ENCODE measurements at places on chromosomes 11 and 22.
A peak's percentile ranks its signal among the peaks of the same experiment; 100 is the strongest.

DNA sequence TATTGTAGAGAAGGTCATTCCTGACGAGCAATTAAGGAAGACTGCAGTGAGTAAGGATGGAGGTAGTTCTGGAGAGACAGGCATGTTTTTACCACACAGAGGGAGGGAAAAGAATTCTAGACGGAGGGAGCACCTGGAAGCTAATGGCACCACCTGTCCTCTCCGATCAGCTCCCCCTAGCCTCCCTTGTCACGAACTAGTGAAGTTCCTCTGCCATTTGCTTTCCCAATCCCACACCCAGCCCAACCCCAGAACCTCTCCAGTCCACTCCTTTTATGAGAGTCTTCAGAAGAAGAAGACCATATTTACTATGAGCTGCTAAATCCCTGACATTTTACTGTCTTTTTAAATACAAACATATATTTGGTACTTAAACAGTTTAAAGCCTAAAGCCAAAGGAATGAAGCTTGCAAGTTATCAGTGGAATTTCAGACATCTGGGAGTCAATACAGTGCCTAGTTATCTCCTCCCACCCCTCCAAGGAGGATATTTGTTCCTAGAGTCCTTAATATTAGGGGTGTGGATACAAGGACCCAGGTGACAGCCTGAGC, 46.1 kb upstream of the HSPA8 start:
- no peak for DNase-seq

- DNase-seq: no peak
Observed at GRCh38 chr11:10728789-10729472, 22.1 kb upstream of the CTR9 start.

DNA sequence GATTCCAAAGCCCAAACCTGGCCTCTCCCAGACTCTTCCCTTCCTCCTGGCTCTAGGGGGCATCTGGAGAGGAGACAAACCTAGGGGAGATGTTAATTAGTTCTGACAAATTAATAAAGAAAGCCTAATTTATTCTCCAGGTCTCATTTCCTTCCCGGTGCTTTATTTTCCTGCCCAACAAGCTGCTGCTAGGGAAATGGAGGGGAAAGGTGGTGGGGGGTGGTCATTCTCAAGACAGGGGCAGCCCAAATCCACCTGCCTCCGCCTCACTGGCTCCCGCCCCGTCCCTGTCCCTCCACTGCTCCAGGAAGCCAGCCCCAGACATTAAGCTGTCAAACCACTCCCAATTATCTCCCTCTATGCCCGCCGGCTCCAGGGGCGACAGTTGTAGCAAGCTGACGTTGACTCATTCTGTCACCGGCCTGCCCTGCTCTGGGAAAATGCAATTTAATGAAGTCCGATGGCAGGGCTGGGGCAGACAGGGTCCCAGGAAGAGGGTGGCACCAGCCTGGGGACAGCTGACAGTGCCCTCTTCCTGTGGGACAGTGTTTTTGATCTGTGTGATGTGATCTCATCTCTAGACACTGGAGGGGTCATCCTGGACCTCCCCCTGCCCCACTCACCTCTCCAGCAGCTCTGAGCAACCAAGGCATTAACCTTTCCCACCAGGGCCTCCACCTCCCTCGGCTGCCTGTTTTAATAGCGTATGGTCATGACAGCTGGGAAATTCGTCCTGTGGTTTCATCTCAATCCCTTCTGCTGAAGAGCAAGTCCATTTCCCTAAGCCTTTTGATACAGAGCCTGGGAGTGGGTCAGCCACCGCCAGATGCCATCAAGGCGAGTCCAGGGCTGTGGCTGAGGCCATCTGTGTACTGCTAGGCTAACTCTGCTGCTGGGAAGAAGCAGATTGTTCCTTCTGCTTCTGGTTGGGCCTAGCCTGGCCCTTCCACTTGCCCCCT, 27.1 kb downstream of the NECTIN1 start:
- no peak for DNase-seq

DNA sequence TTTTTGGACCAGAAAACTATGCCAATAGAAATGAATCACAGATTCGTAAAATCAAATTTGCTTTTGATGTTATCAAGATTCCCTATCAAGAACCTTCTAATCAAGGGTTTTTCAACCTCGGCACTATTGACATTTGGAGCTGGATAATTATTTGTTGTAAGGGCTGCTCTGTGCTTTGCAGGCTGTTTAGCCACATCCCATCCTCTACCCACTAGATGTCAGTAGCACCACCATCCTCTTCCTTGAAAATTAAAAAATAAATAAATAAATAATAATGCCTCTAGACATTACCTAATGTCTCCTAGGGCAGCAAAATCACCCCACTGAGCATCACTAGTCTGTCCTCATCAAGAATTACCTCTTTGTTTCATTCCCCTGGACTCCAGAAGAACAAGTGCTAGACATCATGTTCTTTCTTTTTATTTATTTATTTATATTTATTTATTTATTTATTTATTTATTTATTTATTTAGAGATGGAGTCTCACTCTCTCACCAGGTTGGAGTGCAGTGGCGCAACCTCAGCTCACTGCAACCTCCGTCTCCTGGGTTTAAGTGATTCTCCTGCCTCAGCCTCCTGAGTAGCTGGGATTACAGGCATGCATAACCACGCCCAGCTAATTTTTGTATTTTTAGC, 744.7 kb downstream of the KCNA4 start:
- no peak for DNase-seq

- no peak for DNase-seq
Observed at GRCh38 chr11:61037441-61038093, 64.7 kb upstream of the CD5 start.

GRCh38 chr22:45515676-45516075, 13.0 kb downstream of the FBLN1 start:
- DNase-seq: no peak

GRCh38 chr11:74846770-74847169, 98.1 kb downstream of the RNF169 start:
- DNase-seq: no peak

- DNase-seq: no peak
Observed at GRCh38 chr11:75793966-75794365, 21.0 kb upstream of the UVRAG start.

GRCh38 chr11:128305588-128305987, 281.8 kb downstream of the ETS1 start:
- DNase-seq: no peak

- DNase-seq: peak; percentile 88
Observed at GRCh38 chr11:47269002-47269828, 718 bp upstream of the MADD start.

- DNase-seq: no peak
Observed at GRCh38 chr11:128920666-128921065, 22.0 kb downstream of the TP53AIP1 start.

GRCh38 chr11:128663824-128664223, 30.0 kb upstream of the FLI1 start:
- DNase-seq: no peak

DNA sequence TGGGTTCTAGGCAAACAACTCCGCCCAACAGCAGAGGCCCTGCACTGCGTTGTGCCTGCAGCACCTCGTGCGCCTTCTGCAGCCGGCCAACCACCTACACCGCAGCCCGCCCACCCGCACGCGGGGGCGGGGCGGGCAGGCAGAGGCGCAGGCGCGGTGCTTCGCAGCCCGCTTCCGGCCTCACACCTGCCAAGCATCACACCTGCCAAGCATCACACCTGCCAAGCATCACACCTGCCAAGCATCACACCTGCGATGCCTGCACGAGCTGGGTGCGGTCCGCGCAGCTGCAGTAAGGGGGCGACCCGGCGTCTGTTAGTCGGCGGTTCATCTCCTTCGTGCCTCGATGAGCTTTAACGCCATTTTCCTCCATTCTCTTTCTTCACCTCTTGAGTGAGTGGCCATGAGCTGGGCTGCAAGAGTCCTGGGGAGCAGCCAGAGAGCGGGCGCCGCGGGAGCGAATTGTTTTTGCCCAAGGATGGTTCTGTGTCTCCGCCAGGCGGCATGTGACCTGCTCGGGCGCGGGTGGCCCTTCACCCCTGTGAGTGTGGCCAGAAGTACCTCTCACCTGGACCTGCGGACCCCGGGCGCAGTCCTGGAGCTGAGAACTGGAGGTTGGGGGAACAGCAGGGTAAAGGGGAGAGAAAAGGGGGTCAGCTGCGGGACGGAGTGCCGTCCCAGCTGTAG, at the start of gene LDHAL6A:
Gene LDHAL6A (plus strand): TSS at position 171 of the 687 bp plus-strand sequence. CDS start 825 bp downstream, outside the sequence.
- no peak for DNase-seq

GRCh38 chr11:32418836-32419235, 16.5 kb downstream of the WT1 start:
- DNase-seq: no peak

DNA sequence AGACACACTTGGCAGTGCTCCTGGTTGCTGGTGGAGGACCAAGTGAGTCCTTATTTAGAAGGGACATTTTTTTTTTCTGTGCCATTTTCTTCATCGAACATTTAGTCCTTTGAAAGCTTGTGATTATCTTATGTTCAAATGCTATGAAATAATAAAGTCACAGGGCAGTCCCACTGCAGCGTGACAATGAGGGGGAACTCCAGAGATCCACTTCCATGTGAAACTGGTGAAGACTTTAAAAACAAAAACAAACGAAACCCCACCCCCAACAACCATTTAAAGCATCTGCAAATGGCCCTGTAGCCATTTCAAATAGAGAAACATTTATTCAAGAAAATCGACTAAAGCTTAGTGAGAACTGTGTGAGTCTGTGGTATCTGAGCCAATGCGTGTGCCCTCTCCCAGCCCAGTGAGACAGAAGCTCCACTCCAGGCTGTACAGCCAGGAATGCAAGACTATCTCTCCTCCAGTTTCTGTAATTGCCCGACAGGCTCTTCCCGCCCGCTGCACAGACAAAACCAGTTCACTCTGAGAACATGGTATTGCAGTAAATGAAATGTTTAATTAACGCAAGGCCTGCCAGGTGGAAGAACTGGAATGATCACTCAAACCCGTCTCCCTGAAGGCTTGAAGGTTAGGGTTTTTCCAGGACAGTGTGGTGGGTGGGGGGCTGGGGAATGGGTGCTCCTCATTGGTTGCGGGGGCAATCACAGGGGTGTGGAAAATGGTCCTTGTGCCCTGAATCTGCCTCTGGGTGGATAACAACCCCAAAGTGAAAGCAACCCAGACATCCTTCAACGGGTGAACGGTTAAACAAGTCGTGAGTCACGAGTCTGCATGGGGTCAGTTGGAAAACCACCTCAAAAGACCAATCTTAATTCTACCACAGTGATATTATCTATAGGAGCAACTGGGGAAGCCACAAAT, 8.4 kb downstream of the KRTAP5-6 start:
- no peak for DNase-seq
